ENCODE measurements at places on chromosomes 1 and 21. TPM values are rescaled to one million over a fixed set of nuclear protein-coding genes. Genes with fewer than 3 reads are reported as not detected.

- DNase-seq, result no peak
These were observed 382.8 kb downstream of the AMY1C start for GRCh38 chr1:104132382-104132973.

DNA sequence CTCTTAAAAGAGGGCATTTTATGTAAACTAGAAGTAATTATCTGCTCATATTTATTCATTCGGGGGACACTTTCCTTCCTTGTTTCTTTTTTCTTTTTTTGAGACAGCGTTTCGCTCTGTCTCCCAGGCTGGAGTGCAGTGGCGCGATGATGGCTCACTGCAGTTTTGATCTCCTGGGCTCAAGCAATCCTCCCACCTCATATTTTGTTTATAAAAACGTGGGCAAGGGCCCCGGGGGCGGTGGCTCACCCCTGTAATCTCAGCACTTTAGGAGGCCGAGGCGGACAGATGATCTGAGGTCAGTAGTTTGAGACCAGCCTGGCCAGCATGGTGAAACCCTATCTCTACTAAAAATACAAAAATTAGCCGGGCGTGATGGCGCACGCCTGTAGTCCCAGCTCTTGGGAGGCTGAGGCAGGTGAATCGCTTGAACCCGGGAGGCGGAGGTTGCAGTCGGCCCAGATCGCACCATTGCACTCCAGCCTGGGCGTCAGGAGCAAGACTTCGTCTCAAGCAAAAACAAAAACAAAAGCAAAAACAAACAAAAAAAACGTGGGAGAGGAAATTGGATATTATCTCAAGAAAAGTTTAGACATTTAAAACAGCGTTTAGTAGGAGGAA lies 926 bp upstream of the DFFA start:
- no peak for DNase-seq

- no peak for DNase-seq
These were observed 304.3 kb upstream of the ESRRG start for GRCh38 chr1:217027403-217028080.

- no peak for DNase-seq
These were observed 7.7 kb downstream of the CFAP298 start for GRCh38 chr21:32604464-32604863.

GRCh38 chr1:150564051-150564991 lies 15.1 kb downstream of the MCL1 start:
- DNase-seq, result peak; percentile 60

- DNase-seq, result no peak
These were observed 95.3 kb downstream of the FOXD2 start for GRCh38 chr1:47532921-47533792.

TEX38 gene
- total RNA-seq, result 0.59 TPM

L1TD1 gene
- not detected for total RNA-seq

- DNase-seq, result no peak
These were observed 35.7 kb downstream of the TOR1AIP1 start for GRCh38 chr1:179917601-179918429.

GRCh38 chr1:49190138-49190537 lies 413.4 kb upstream of the BEND5 start:
- DNase-seq, result no peak

DNA sequence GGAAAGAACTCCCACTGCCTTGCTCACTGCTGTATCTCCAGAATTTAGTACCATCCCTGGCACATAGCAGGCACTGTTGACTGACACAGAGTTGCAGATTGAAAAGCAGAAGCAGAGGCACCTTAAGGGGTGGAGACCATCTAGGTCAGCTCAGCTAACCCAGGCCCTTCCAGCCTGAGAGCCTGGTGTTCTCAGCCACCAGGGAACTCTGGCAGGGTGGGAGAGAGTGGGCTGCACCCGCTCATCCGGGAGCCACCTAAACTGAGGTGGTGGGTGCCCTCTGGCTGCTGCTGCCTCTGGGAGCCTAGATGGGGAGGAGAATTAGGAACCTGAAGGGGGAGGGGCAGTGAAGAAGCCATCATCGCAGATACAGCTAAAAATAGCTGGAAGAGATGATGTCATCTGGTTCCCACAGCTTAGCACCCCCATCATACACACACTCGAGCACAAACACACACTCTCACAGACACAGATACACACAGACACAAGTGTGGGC lies 1.5 kb upstream of the TSPAN1 start:
- DNase-seq, result no peak

SH2D1B gene
- 12.7 TPM for total RNA-seq

GRCh38 chr1:56864430-56864829 lies 9.8 kb downstream of the C8A start:
- DNase-seq, result no peak

- DNase-seq, result no peak
These were observed 24.5 kb downstream of the WNT4 start for GRCh38 chr1:22118291-22118992.

GRCh38 chr1:95636897-95637296 lies 402.9 kb downstream of the RWDD3 start:
- no peak for DNase-seq

OR10T2 gene
- total RNA-seq, result not detected

DNA sequence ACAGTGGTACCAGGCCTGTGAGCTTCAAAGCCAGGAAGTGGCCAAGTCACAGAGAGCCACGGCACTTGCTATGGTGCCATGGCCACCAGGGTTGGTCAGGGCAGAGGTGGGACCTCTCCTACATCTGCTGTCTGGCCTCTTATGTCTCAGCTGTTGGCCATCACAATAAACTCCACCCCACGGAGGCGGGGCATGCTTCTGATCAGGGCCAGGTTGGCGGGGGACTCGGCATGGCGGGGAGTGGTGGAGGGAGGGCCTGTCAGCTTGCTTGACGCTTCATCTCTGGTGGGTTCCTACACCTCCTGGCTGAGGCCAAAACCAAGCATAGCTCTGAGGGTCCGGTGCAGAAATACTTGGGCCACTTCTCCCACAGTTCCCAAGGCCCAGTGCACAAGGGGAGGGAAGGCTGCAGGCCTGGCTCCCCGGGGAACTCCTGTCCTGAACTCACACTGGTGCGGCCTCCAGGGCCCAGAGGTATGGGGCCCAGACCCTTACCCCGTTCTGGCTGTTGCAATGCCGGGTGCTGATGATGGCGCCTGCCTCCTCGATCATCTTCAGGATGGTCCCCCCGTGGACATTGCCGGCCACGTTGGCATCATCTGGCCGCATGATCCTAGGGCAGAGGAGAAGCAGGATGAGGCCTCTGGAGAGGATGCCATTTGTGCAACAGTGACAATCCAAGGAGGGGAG lies 44.2 kb downstream of the ACOT7 start:
- no peak for DNase-seq

- DNase-seq, result no peak
These were observed 22.4 kb downstream of the LRRC8B start for GRCh38 chr1:89546934-89547562.

SPRR2D gene
- not detected for total RNA-seq

DNA sequence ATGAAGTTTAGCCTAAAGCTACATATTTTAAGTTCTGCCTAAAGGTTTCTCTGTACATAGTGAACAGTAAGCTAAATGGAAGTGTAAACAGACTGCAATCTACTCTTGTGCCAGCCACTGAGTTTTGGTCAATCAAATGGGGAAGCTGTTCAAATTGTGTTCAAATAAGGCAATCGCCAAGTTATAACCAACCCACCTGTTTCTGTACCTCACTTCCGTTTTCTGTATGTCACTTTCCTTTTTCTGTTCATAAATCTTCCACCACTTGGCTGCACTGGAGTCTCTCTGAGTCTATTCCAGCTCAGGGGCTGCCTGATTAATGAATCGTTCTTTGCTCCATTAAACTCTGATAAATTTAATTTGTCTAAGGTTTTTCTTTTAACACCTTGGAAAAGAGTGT lies 10.8 kb upstream of the THEM4 start:
- DNase-seq, result no peak
